ENCODE measurements at places on chromosomes 2 and 18.

- DNase-seq: no peak
These were observed 196.4 kb upstream of the NABP1 start for GRCh38 chr2:191481305-191482070.

GRCh38 chr18:3451183-3451988 lies 1.4 kb downstream of the TGIF1 start:
- no peak for DNase-seq

- DNase-seq: no peak
These were observed 124.4 kb upstream of the PXDN start for GRCh38 chr2:1868683-1869141.

GRCh38 chr2:46229134-46230063 lies 67.8 kb upstream of the EPAS1 start:
- no peak for DNase-seq
